ENCODE measurements at places on chromosomes 2 and 18.

DNA sequence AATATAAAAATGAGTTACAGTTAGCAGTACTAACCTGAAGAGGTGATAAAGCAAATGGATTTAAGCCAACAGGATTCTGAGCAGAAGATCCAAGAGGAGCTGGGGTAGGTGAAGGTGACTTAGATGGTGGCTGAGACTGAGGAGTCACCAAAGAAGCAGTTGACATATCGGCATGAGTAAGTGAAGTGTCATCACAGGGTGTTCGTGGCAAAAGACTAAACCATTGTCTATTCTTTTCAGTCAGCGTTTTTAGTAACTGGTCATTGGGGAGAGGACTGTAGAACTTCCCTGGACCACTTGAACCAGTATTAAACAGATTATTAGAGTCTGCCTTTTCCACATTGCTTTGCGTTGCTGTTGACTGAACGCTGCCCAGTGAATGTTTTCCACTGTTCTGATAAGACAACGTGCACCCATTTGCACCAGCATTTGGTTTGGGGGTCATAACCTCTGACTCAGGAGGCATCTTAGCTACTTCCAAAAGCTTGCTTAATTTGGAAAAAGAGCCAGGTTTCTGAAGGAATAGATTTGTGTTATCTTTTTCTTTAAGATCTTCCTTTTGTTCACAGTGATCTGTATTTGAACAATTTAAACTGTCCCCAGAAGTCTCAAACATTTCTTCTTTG, 63.3 kb upstream of the WDSUB1 start:
- DNase-seq = no peak

- no peak for DNase-seq
Observed at GRCh38 chr2:214837466-214837865, 28.0 kb upstream of the BARD1 start.

DNA sequence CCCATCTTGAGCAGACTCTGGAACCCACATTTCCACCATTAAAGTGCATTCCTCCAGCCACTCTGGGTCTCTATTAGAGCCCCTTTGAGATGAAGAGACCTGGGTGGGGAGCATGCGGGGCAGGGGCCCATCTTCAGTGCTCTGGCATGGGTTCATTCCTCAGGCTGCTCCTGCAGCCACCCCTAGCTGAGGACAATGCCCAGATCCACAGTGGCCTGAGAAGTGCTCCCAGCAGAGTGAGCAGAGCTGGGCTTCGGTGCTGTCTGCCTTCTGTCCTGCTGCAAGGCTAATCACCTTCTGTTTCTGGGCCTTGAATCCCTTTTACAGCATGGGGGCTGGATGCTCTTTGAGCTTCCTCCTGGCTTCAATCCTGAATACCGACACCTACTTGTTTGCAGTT, 169.8 kb downstream of the TRIM43 start:
- DNase-seq = no peak

GRCh38 chr2:86078774-86079545, 26.7 kb downstream of the POLR1A start:
- DNase-seq = no peak

DNA sequence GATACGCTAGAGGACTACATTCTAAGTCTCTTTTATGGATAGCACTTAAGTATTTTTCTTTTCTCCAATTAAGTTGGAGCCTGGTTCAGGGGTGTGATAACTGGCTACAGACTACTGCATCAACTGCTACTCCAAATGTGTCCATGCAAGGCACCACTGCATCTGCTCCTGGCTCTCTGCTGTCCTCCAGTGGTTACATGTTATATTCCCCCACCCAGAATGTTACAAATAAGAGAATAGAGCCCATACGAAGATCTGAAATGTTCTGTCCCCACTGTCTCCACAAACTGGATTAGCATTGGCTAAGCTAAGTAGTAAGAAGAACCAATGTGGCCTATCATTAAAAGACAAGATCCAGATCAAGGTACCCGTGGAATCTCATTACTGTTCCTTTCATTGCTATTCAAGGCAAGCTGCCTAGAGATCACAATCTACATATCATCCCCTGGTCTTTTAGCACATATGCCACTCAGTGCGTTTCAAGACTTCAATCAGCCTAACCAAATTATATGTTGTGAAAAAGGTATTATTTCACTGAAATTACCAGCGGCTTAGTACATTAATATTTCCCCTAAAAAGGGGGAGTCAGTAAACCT, 308.3 kb upstream of the SLC8A1 start:
- DNase-seq = no peak

DNA sequence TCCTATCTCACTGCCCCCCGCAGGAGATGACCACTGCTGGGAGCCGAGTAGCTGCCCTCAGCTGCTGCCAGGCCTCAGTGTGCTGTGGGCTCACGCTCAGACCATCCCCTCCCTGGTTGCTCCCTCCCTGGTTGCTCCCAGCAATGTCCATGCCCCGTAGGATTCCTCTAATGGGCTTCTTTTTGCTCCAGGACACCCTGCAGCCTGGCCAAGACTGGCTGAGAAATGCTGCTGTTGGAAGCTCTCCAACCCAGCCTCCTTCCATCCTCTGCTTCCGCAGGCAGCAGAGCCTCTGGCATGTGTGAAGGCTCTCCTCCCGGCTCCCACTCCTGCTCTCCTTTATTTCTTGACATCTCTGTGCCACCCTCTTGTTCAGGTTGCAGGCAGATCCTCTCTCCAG, 48.6 kb downstream of the SOX11 start:
- no peak for DNase-seq

DNA sequence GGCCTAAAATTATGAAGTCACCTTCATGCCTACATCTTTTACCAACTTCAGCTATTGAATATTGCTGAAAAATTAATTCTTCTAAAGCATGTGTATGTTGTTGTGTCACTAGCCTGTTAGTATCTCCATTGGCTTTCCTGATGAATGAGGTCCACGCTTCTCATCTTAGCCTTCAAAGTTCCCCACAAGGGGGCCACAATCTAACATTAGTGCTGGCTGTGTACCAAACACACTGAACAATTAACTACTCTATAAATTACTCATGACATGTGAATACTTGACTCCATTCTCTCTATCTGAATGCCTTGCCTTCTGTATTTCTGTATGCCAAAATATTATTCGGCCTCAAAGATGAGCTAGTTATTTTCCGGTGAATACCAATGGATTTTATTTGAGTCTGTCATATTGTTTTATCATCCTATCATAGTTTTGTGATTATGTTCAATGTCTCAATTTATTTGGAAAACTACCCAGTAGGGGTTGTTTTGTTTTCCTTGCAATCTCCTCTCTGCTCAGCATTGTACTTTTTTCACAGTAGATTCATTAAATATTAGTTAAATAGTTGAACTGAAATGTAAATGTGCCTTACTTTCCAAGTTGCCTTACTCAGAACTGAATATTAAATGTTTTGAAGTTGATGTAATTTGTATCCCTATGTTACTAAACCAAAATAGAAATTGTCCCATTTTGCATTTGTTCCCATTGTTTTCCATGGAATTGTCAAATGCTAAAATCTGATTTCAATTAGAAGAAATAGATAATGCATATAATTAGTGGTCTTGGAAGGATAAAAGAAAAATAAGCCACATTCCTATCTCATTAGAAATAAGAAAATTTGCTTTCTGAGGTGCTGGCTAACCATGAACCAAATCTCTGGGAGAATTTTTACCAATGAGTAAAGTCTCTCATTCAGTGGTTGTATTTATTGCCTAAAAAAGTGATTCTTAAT, 208.4 kb upstream of the COL3A1 start:
- DNase-seq = no peak

DNA sequence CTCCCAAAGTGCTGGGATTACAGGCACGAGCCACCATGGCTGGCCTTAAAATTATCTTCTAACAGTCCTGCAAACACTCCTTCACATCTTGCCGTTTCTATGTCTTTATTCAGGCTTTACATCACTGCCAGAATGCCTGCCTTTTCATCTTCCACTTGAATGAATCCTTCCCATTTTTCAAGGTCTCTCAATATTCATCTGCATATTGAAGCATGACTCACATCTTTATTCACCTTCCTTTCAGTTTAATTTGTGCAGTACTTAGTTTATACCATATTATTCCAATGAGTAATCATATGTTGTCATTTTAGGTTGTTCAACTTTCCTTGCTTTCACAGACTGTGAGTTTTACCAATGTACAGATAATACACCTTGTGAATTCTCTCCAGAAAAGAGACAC, 510.1 kb upstream of the PIK3C3 start:
- DNase-seq = no peak

DNA sequence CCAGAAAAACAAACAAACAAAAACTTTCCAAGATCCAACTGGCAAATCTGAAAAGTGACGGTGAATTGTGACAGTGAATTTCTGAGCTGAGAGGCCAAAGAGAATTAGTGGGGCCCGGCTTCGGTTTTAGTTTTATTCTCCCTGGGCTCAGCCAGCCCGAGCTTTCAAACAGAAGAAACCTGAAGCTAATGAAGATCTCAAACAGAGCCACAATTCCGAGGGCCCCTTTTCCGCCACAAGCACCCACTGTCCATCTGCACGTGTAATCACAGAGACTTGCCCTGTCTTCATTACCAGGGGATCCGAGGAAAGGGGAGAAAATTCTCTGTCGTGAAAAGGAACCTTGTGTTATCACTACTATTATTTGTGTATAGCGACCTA, 4.2 kb upstream of the ONECUT2 start:
- no peak for DNase-seq

GRCh38 chr2:238487134-238487533, 60.4 kb downstream of the ASB1 start:
- DNase-seq = no peak

Data from GM10248 (cell line).